ENCODE measurements at places on chromosomes 12 and 14.

- peak; percentile 63 for DNase-seq
Measured at GRCh38 chr12:103806803-103807202, 34.2 kb downstream of the NT5DC3 start.

DNA sequence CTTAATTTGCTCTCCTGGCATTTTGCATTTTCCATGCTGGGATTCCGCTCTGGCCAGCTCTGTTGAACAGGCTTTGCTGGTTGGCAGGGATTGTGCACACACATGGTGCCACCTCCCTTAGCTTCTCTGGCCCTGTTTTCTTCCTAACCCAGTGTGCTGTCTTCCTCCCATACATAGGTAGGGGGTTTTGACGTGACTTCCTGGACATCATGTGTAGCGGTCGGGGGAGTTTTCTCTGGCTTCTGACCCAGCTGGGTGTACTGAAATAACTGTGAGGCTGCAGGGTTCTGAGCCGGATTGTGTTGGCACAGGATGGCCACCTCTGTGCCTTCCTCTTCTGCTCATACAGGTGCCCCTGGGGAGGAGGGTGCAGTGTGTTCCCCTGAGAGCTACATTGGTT lies 25.7 kb downstream of the C14orf132 start:
- no peak for DNase-seq

DNA sequence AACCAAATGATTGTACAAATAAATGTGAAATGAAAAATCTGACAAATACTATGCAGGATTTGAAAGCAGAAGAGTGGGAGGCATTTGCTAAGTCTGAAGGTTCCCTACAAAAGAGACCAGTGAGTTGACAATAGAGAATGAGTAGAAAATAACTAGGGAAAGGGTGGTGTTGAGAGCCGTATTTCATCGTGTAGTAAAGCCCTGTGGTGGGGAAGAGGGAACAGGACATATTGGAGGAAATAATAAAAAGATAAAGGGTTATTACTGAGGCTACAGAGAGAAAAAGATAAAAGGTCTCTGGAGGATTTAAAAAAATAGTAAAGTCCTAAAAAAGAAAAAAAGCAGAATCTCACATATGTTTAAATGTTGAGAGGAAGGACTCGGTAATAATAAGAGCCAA lies 268.8 kb downstream of the DUSP6 start:
- no peak for DNase-seq

GRCh38 chr14:39873791-39874190 lies 441.6 kb upstream of the FBXO33 start:
- DNase-seq: no peak

DNA sequence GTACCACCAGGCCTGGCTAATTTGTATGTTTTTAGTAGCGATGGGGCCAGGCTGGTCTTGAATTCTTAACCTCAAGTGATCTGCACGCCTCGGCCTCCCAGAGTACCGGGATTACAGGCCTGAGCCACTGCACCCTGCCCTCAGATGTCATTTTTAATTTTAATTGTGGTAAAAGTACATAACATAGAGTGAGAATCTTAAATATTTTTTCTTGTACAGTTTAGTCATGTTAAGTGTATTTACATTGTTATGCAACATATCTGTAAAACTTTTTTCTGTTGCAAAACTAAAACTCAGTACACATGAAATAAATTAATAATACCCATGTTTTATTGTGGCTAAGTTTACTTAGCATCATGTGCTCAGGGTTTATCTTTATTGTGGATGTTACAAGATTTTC lies 231.4 kb downstream of the ALG10 start:
- DNase-seq: no peak

GRCh38 chr14:20564501-20564997 lies 3.7 kb upstream of the RNASE9 start:
- DNase-seq: no peak

DNA sequence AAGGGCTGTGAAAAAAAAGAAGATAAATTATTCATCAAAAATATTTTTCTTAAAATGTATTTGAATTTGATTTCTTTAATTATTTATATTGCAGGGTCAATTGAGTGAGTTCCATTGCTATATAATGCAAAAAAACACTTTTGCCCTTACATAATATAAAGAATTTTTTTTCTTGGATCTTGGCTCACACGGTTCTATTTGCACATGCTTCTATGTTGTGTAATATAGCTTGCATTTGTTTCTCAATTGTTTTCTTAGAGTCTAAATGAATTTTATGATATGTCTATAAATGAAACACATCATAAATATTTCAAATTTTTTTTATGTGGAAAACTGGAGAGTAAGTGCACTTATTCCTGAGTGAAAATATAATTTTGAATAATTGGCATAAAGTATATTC lies 694.2 kb downstream of the SLC6A15 start:
- peak; percentile 5 for DNase-seq

GRCh38 chr14:32468955-32469354 lies 139.9 kb downstream of the AKAP6 start:
- DNase-seq: peak; percentile 76

DNA sequence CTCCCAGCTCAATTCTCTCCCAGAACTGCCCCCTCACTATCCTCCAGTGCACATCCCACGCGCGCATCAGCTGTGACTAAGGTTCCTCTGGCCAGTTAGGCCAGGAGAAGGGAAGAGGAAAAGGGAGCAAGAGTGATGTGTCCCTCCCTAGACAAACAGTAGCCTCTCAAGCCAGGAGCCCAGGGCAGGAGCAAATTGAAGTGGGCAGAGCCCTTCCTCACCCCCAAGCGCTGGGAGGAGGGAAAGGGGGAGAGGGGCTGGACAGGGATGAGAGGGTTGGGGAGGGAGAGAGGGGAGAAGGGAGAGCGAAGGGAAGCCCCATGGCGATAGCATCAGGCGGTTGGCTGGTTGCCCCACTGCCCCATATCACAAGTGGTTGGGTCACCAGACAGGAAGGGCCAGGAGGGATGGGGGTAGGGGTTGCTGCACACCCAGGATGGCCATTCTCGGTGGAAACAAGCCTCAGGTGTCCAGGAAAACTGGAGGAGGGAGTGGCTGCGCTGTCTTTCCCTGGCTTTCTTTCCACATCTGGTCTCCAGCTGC lies 1.1 kb downstream of the CD63 start:
- peak; percentile 51 for DNase-seq

GRCh38 chr14:102811254-102811963 lies 34.2 kb downstream of the TRAF3 start:
- no peak for DNase-seq
